ENCODE measurements at places on chromosomes 2 and 18.

DNA sequence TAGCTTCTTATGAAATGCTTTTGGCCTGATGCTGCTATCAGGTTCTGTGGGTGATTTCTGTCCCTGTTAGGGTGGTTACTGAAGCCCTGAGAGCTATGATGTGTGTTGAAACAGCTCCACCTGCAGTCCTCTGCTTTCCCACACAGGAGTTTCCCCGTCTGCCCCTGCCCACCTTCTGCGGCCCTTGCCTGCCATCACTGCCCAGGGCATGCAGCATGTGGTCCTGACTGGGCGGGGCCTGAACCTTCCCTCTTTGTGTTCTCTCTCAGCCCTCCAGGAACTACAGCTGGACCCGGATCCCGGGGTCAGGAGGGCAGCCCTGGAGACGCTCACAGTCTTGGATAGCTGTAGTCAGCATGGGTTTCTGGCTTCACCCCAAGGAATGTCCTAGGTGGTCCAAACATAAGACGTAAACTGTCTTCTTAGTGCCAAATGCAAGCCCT is 21.4 kb downstream of the HJURP start:
- DNase-seq = no peak

GRCh38 chr2:149075853-149076252 is 37.4 kb downstream of the LYPD6B start:
- DNase-seq = no peak

GRCh38 chr2:55843096-55843993 is 80.2 kb downstream of the EFEMP1 start:
- DNase-seq = no peak

DNA sequence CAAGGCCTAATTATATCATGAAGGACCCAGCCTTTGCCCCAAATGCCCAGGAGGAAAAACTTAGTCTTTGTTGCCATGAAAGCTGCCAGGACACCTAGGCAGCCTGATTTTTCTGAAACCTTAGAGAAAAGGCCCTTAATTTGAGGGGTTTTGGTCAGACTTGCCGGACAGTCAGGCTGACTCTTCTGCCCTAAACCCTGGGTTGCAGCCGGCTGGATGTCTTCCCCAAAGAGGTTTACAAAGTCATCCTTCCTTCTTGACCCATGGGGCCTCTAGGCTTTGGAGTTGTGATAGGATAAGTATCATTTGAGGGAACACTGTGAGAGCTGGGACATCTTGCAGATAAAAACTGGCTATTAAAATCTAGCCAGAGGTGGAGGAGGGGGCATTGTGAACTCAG is 2.4 kb upstream of the HOXD1 start:
- no peak for DNase-seq

GRCh38 chr2:10306901-10307463 is 4.3 kb downstream of the HPCAL1 start:
- DNase-seq = no peak

Data from activated CD4-positive, alpha-beta T cell treated with anti-CD3 and anti-CD28 coated beads for 24 hours (primary cell).